Osteocyte (in vitro differentiated cells): ENCODE measurements at places on chromosomes 2 and 18. TPM values are rescaled to one million over a fixed set of nuclear protein-coding genes. Genes with fewer than 3 reads are reported as not detected.

GRCh38 chr2:112791693-112792230 lies 7.5 kb upstream of the IL1A start:
- H3K4me3 ChIP-seq = no peak overlapping the region
- no peaks in the 10 kb centered on the region for H3K27me3 ChIP-seq
- H3K4me1 ChIP-seq = peaks cover 4% of the 10 kb centered on the region
- no peak overlapping the region for H3K27ac ChIP-seq
- DNase-seq = no peak

- no peak for DNase-seq
- H3K36me3 ChIP-seq = no peaks in the 10 kb centered on the region
- peaks cover 23% of the 10 kb centered on the region for H3K4me1 ChIP-seq
- peak overlapping the region; percentile 71 for H3K4me3 ChIP-seq
These were observed 209.0 kb downstream of the PRKCE start for GRCh38 chr2:45860136-45861121.

DNA sequence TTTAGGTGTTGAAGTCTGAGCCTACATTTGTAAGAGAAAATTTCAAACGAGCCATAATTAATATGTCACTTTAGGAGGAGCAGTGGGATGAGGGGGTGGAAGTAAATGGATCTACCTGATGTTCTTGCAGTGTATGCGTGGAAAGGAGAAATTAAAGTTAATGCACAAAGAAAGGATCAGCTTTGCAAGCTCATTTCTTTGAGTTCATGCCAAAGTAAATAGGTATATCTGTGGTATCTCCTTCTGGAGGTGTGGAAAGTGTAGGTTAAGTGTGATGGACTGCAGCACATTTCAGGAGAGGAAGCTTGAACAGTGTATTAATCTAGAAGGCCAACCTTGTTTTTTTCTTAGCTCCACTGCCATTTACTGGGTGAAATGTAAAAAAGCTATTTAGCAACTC lies 307.5 kb upstream of the ZEB2 start:
- no peaks in the 10 kb centered on the region for H3K27me3 ChIP-seq
- H3K4me1 ChIP-seq = peaks cover 21% of the 10 kb centered on the region
- H3K36me3 ChIP-seq = no peaks in the 10 kb centered on the region

DNA sequence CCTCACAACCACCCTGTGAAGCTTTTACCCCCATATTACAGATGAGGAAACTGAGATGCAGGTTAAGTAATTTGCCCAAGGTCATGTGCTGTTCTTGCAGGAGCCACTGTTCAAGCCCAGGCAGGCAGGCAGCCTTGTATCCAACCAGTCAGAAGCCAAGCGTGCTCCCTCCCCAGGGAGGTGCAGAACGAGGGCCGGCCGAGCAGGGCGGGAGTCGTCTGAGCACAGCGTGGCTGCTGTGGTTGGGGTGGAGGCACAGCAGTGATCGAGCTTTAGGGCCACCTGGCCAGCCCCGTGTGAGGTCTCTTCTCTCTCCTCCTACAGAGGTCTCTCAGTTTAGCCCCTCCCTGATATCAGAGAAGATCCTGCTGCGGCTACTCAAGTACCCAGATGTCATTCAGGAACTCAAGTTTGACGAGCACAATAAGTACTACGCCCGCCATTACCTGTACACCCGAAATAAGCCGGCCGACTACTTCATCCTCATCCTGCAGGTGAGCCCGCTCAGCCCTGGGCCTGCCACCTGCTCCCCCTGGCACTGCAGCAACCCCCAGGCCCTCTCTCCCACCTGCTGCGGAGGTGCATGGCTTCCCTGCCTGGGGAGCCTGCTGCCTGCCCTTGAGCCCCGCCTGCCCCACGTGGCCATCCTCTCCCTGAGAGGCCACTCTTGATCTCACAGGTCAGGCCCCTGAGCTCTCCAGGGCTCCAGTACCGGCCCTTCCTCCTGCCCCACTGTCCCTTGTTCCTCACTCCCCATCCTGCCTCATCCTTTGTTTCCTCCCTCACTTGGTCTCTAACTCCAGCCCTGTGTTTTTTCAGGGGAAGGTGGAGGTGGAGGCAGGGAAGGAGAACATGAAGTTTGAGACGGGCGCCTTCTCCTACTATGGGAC lies 17.1 kb upstream of the CNNM3 start:
- H3K4me3 ChIP-seq = no peak overlapping the region
- no peaks in the 10 kb centered on the region for H3K27me3 ChIP-seq
- peaks cover 5% of the 10 kb centered on the region for H3K36me3 ChIP-seq
- H3K4me1 ChIP-seq = no peaks in the 10 kb centered on the region

- H3K27me3 ChIP-seq = no peaks in the 10 kb centered on the region
- H3K27ac ChIP-seq = peak overlapping the region; percentile 99
- H3K36me3 ChIP-seq = no peaks in the 10 kb centered on the region
These were observed 889 bp downstream of the ZC3H15 start for GRCh38 chr2:186486651-186487647.

- DNase-seq = no peak
- peak overlapping the region; percentile 19 for H3K4me3 ChIP-seq
- no peaks in the 10 kb centered on the region for H3K36me3 ChIP-seq
- H3K4me1 ChIP-seq = peaks cover 2% of the 10 kb centered on the region
- H3K27me3 ChIP-seq = peaks cover 32% of the 10 kb centered on the region
These were observed 2.7 kb upstream of the PID1 start for GRCh38 chr2:229273723-229274338.

Gene CCL20
- not detected in 2 replicates for total RNA-seq

Gene AP1S3
- total RNA-seq = 3.1 and 3.5 TPM in 2 replicates

Gene IHH
- 0.18 TPM in 1 of 2 replicates, not detected in the other for total RNA-seq

Gene REG1B
- not detected in 2 replicates for total RNA-seq
